ENCODE measurements at places on chromosomes 3 and 15. TPM values are rescaled to one million over a fixed set of nuclear protein-coding genes. Genes with fewer than 3 reads are reported as not detected.

DNA sequence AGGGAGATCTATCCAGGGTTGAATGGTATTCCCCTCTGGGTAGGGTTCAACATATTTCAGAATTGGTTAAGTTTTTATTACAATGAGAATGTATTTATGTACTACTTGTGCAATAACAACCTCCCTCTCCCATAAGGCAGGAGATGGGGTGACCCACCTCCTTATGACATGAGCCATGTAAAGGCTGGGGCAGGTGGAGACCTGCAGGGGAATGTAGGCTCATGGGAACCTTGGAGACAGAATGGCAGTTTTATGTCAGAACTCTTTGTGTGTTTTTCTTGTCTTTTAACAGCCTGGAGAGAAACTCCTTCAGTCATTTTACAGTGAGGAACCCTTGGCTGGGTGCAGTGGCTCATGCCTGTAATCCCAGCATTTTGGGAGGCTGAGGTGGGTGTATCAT is 24.6 kb upstream of the INSYN1 start:
- no peak for DNase-seq

GRCh38 chr3:181791056-181791955 is 79.6 kb downstream of the SOX2 start:
- DNase-seq, result no peak

- DNase-seq, result no peak
Measured at GRCh38 chr3:11185564-11186317, 31.4 kb downstream of the HRH1 start.

- no peak for DNase-seq
Measured at GRCh38 chr3:27165321-27165721, 203.9 kb downstream of the NEK10 start.

DNA sequence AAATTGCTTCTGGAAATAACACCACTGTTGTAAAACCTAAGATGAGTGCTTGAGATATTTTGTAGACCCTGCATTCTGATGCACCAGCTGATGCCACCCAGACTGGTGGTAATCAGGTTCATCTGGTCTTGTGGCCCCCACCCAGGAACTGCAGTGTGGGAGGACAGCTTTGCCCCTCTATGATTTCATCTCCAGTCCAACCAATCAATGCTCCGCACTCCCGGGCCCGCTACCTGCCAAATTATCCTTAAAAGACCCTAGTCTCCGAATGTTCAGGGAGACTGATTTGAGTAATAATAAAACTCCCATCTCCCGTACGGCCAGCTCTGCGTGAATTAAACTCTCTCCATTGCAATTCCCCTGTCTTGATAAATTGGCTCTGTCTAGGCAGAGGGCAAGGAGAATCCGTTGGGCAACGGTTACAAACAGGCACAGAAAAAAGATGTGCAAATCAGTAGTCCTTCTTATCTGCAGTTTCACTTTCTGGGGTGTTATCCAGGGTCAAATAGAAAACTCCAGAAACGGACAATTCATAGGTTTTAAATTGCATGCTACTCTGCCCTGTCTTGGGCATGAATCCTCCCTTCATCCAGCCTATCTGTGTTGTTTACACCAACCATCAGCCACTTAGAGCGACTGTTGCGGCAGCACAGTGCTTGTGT is 29.2 kb upstream of the TRPM1 start:
- no peak for DNase-seq

DNA sequence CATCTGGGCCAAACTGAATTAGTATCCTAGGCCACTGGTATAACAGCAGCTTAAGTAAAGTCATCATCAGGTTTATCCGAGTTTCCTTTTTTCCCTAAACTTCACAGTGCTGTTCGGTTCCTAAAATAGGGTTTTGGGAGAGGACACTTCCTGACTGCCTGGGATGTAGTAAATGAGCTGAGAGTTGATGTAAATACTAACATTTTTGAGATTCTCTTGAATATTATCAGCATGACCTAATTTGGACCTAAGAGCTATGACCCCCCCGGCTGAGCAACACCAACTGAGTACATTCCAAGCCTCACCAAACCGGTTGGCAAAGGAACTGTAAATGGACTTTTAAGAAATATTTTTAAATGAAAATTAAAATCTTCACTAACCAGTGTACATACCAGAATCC is 78.8 kb downstream of the IL5RA start:
- DNase-seq, result no peak

- no peak for DNase-seq
Measured at GRCh38 chr3:24340161-24340560, 154.5 kb downstream of the THRB start.

- DNase-seq, result no peak
Measured at GRCh38 chr15:36331531-36332275, 247.7 kb upstream of the CDIN1 start.

DNA sequence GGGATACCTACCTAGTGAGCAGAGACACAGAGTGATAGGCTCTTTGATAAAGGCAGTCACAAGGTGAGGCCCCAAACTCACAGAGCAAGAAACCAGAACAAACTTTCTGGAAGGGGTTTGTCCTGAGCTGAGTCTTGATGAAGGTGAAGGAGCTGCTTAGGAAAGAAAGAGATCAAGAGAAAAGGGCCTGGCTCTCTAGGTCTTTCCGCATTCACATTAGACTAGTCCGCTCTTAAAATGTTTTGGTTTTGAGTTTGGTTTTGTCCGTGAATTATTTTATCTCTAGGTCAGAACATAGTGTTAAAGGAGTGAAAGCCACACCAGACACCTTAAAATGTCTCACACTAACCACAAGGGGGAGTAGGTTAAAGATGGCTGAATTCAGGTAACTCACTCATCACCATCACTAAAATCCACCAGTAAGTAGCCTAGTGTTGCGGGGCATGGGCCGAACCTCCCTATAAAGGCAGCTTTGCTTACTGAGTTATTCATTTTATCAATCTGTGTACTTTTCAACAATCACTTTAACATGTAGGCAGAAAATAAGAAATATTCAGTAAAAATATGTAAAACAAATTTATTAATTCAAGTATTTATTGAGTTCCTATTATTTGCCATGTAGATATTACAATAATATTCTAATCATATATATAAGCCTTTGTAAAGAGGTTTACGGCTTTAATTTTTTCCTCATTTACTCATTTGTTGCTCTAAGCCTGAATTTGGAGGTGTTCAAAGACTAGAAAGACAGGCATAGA is 121.5 kb upstream of the TSC22D2 start:
- DNase-seq, result no peak

GRCh38 chr3:42853739-42854302 is 21.9 kb downstream of the CYP8B1 start:
- no peak for DNase-seq

DNA sequence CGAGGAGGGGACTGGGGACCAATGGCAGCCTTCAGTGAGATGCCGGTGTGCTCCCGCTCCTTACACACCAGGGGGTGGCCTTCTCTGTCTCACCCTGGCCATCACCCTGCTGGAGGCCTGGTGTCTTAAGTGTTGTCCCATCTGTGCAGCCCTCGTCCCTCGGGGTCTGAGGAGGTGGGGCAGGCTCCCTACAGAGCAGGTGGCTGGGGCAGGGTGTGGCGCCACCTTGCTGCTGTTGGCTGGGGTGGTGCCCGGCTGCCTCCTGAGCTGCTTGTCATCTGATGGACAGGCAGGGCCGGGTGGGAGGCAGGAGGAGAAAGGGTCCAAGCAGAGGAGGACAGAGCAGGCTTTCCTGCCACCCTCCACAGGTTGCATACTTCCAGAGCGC is 25.9 kb downstream of the PTPN23 start:
- no peak for DNase-seq

GRCh38 chr3:54660714-54661132 is 267.1 kb downstream of the LRTM1 start:
- DNase-seq, result no peak

- DNase-seq, result no peak
Measured at GRCh38 chr15:68851971-68852370, 31.3 kb upstream of the ANP32A start.

DNA sequence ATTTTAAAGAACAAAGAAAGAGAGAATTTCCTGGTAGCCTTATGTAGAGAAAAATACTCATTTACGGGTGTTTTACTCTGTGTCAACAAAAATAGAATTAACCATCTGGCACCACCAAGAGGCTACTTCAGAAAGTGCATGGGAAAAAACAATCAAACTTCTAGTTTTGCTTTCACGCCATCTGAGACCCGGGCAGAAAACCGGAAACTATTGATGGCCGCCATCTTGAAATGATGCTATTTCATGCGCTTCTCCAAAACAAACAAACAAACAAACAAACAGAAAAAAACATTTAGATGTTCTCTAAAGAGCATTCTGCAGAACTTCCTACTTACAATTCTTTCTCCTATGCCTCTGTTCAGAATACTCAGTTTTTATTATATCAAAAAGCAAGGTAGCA is 49.4 kb upstream of the SYNPR start:
- no peak for DNase-seq

- DNase-seq, result no peak
Measured at GRCh38 chr3:86969500-86970189, 21.3 kb downstream of the VGLL3 start.

GRCh38 chr3:5007873-5008272 is 28.6 kb downstream of the BHLHE40 start:
- no peak for DNase-seq

DNA sequence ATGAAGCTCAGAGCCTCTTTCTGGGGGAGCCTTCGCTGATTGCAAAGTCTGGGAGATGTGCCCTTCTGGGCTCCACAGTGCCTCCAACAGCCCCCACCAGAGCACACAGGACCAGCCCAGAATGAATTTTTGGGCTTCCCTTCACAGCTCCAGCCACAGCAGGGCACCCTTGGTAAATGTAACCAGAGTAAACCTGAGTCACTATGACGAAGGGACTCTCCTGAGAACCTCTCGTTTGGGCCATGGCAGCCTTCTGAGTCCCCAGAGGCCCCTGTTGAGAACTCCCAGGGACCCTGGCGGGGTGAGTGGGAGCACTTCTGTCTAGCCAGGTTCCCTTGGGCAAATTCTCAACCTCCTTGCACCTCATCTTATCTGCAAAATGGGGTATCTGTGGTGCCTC is 20.8 kb downstream of the FAM3D start:
- DNase-seq, result no peak

- DNase-seq, result no peak
Measured at GRCh38 chr3:32856355-32856889, 38.6 kb downstream of the TRIM71 start.

DNA sequence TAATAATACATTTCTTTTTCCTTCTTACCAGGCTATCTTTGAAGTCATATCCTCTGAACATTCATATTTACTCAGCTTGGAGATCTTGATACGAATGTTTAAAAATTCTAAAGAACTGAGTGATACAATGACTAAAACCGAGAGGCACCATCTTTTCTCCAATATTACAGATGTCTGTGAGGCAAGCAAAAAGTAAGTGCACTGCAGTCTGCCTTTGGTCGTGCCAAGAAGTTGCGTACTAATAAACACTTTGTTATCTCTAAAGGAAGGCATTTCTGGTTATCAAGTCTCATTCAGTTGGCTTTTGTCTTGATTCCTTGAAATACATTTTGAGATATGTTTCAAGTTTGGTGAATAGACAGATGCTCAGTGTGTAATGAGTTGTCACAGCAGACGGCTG is 31.6 kb downstream of the ARHGEF26 start:
- DNase-seq, result no peak

DNA sequence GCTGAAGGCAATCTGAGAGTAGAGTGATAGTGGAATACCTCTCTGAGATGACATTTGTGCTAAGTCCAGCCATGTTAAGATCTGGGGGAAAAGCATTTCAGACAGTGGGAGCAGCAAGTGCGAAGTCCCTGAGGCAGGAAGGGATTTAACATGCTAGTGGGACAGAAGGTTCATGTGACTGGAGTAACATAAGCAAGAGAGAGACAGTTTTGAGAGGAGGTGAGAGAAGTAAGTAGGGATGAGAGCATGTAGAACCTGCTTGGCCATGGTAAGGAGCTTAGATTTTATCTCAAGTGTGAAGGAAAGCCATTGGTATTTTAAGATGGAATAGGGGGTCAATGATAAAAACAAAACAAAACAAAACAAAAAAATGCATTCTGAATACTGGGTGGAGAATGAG is 358.6 kb upstream of the KCNH8 start:
- no peak for DNase-seq

DNA sequence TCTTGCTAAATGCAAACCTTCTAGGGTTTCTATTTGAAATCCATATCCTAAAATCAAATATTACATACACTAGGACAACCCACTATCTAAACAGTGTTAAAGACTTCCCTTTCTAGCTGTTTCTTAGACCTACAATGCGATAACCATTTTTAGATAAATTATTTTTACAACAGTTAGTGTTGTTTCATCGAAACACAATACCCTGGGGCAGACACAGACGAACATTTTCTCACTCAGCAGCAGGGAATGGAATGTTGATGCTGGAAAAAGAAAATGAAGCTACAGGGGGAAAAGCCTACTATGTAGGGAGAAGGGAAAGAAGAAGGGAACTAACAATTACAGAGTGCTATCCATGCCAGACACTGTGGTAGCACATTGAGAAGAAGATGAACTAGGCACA is 6.0 kb upstream of the HERC1 start:
- no peak for DNase-seq

- DNase-seq, result peak; percentile 36
Measured at GRCh38 chr3:32392536-32393302, 1.1 kb downstream of the CMTM7 start.

DNA sequence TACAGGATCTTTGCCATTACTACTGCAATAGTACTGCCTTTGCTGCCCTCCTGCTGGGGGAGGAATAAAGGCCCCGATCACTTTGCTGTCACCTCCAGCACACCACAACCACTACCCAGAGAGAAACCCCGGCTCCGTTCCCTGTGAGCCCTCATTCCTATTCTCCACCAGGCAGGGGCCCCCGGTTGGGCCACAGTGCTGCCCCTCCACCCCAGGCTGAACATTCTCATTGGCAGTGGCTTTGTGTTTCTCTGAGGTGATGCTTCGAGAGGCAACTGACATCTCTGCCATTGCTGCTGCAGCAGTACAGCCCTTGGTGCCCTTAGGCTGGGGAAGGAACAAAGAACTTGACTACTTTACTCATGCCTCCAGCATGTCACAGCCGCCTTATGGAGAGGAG is 612.9 kb upstream of the EPHA6 start:
- DNase-seq, result no peak

DNA sequence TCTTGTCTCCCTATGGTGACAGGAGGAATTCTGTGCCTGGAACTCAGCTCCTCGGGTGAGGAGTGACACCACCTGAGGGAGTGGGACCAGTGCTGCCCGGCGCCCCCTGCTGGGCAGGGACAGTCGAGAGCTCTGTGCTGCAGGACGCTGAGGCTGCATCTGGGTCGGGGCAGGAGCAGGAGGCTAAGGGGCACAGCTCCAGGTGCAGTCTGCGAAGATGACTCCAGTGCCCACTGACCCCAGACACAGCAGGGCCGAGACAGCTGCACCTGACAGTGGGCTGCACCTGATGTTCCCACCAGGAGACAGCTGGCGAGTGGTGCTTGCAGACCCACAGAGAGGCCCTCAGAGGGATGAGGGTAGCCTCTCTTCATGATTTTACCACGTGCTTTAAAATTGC is 152.9 kb downstream of the ATP10A start:
- peak; percentile 49 for DNase-seq

The GOLGA8J gene
- total RNA-seq, result not detected

The HESX1 gene
- 0.23 TPM for total RNA-seq

The CLEC3B gene
- total RNA-seq, result not detected

The SLC2A2 gene
- not detected for total RNA-seq

The RTP4 gene
- 24.1 TPM for total RNA-seq

The ARRDC4 gene
- total RNA-seq, result 0.18 TPM

The ARMC8 gene
- 44.0 TPM for total RNA-seq

The GOLGA6L7 gene
- not detected for total RNA-seq

The CCR8 gene
- 7.9 TPM for total RNA-seq

The RLBP1 gene
- total RNA-seq, result not detected

The CHST13 gene
- total RNA-seq, result not detected

The CFAP91 gene
- not detected for total RNA-seq

The GREM1 gene
- not detected for total RNA-seq
